ENCODE measurements at places on chromosomes 13 and 19.

DNA sequence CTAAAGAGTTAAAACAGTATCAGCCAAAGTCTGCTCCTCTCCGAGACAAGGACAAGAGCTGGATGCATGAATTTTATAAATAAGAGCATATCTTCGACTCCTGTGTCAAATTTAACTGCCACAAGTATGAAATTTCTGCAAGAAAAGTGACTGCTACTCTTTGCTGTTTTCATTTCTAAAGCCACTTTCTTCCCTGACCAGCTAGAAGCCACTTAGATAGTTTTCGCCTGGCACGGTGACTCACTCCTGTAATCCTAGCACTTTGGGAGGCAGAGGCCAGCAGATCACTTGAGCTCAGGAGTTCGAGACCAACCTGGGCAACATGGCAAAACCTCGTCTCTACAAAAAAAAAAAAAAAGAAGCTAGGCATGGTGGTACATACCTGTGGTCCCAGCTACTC lies 61.3 kb downstream of the ENOX1 start:
- DNase-seq, result no peak

DNA sequence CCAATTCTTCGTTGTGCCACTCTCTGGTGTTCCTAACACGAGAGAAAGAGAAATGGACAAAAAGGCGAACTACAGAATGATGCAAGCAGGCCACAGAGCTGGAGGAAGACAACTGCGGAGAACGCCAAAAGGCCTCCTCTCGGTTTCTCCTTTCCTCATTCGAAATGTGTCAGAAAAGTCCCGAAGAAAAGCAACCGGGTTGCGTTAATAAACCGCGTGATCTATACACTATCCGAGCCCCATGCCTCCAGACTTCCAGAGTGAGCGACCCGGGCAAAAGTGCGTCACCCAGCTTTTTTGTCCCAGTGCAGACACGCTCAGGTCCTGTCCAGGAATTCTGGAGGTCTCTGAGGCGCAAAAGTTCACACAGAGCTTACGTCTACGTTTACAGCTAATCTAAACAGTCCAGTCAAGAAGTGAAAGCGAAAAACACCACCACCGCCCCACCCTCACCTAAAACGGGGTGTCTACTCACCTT lies 413 bp downstream of the N4BP2L2 start:
- DNase-seq, result no peak

- DNase-seq, result no peak
Observed at GRCh38 chr13:59790626-59791025, 373.1 kb downstream of the DIAPH3 start.

- DNase-seq, result no peak
Observed at GRCh38 chr13:71499944-71500514, 367.0 kb downstream of the DACH1 start.

GRCh38 chr13:29887686-29888085 lies 37.3 kb upstream of the UBL3 start:
- DNase-seq, result no peak

DNA sequence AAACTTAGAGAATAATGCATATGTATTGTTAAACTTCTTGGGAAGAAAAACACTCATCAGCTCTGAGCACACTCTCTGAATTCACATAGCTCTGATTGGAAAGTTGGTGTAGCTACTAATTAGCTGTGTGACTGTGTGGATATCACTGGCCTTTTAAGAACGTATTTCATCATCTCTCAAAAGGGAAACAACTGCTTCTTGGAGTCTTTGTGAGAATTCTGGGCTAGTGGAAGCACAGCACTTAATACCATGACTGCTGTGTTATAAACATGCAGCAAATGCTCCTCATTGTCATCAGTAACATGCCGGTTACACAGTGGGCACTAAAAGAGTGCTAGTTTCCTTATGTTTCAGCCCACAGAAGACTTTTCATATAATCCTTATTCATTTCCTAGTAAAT lies 220.9 kb upstream of the CSNK1A1L start:
- DNase-seq, result no peak

DNA sequence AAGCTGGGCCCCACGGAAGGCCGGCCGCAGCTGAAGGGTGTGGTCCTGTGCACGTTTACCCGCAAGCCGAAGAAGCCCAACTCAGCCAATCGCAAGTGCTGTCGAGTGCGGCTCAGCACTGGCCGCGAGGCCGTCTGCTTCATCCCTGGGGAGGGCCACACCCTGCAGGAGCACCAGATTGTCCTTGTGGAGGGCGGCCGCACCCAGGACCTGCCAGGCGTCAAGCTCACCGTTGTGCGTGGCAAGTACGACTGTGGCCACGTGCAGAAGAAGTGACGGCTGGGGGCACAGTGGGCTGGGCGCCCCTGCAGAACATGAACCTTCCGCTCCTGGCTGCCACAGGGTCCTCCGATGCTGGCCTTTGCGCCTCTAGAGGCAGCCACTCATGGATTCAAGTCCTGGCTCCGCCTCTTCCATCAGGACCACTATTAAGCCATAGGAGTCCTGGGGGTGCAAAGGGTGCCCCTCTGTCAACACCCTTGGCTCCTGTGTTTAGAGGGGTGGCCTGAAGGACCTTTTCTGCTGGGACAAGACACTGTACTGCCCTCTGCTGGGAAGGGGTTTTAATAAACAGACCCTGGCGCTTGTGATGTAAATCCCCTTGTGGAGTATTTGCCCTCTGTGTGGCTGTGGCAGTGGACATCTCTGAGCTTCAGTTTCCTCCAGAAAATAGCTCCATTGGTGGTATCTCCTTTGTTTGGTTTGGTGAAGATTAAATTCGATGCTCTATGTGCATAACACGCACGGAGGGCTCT lies 1.9 kb downstream of the MRPS12 start:
- no peak for DNase-seq

DNA sequence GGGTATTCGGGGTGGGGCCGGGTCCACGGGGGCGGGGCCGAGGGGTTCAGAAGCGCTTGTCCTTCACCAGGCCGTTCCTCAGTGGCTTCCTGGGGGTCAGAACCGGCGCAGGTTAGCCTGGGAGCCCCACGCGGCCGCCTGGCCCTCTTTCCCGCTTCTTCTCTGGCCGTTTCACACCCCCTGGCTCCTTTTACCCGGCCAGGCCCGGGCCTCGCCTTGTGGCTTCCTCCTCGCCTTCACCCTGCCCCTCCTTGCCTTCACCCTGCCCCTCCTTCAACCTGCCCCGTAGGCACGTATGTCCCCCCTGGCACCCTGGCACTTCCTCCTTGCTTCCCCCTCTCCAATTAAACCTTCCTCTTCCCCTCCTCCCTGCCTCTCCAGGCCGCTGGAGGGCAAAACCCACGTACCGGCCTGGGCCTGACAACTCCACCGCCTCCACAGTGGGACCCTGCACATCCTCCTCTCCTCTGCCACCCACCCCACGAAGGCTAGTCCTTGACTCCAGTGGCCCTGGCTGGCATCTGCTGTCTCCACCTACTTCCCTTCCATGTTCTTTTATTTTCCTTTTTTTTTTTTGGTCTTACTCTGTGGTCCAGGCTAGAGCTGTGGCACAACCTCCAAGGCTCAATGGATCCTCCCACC lies 25.3 kb downstream of the CERS1 start:
- DNase-seq, result no peak

GRCh38 chr19:19214892-19215291 lies 3.1 kb downstream of the NCAN start:
- DNase-seq, result peak; percentile 33

Measured in A172 (cell line).